Body of pancreas (tissue), 4 donors: ENCODE measurements at places on chromosomes 1 and 21. TPM values are rescaled to one million over a fixed set of nuclear protein-coding genes. Genes with fewer than 3 reads are reported as not detected.
A peak's percentile ranks its signal among the peaks of the same experiment; 100 is the strongest.

Gene EDARADD
- 2.9 TPM for total RNA-seq

DNA sequence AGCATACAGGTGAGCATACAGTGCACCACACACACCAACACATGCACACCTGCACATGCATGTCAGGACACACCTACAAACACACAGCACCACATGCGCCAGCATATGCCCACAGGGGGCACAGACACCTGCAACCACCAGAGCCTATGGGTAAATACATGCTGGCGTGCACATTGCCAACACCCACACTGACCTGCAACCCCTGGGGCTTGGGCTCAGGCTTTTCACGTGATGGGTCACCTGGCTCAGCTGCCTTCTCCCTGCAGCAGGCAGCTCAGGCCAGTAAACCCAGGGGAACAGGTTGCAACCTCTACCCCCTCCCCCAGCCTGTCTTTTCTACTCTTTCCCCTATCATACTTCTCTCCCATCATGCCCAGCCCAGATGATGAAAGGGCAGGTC, 8.1 kb downstream of the CD247 start:
- no peaks in the 10 kb centered on the region for H3K27me3 ChIP-seq
- no peak for DNase-seq
- H3K4me1 ChIP-seq, result no peaks in the 10 kb centered on the region
- H3K4me3 ChIP-seq, result no peak overlapping the region
- H3K36me3 ChIP-seq, result no peaks in the 10 kb centered on the region

Gene OR2L5
- total RNA-seq, result not detected

DNA sequence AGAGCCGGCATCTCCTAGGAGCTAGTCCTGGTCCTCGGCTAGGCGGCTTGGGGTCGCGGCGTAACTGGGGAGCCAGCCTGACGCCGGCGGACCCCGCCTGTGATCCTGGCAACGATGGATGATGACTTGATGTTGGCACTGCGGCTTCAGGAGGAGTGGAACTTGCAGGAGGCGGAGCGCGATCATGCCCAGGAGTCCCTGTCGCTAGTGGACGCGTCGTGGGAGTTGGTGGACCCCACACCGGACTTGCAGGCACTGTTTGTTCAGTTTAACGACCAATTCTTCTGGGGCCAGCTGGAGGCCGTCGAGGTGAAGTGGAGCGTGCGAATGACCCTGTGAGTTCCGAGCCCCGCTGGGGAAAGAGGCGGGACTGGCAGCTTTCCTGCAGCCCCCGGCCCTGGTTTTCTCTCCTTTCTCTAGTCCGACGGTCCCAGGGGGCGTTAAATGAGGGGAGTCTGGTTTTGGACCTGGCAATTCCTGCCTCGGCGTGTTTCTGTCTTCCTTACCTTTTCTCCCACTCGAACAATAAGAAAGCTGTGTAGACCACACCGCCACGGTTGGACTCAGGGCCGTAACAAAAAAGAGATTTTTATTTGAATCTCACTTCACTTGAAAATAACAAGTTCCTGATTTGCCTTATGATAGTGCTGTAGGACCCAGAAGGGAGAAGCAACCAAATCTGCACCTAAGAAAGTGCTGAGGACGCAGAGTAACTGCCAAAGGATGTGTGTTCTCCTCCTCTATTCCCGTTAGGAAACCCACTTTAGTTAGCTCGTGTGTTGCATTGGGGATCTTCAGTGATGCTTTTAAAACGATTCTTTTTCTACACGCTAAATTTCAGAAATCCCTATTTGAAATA, at the start of gene SPRTN:
Gene SPRTN, plus strand, starts transcription at position 24 of the 859 bp plus-strand sequence. Its CDS starts 91 bp downstream, at position 115.
- H3K36me3 ChIP-seq, result no peaks in the 10 kb centered on the region
- H3K4me1 ChIP-seq, result peaks cover 38% of the 10 kb centered on the region
- no peak for DNase-seq
- H3K4me3 ChIP-seq, result peak within 1 kb of the TSS; percentile 92
- H3K27me3 ChIP-seq, result no peaks in the 10 kb centered on the region

Gene PSRC1
- 1.8 TPM for total RNA-seq

DNA sequence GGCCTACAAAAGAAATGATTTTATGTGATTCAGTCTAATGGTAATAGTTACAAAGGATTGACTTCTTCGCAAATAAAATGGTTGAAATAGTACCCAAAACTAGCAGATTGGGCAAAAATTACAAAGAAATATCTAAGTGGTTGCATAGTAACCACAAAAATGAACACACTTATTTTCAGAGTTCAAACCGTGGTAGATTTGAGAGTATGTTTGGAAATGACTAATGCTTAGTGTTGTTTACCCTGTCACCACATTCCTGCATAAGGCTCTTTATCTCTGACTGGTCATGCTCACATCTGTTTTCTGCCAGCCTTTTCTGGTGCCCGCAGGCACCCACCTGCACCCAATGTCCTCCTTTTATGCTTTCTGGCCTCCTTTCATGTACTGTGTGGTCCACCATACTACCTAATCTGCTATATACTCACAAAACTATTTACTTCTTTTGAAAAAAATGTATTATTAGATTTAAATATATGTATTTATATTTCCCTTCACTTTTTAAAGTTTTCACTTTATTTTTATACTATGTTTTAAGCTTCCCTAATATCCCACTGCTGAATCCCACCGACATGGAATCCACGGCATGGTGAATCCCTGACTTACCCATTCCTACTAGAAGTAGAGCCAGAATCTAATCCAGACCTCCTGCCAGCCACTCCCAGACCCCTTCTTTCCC, 30.3 kb downstream of the PTPRC start:
- no peaks in the 10 kb centered on the region for H3K36me3 ChIP-seq
- H3K4me3 ChIP-seq, result no peak overlapping the region
- H3K4me1 ChIP-seq, result no peaks in the 10 kb centered on the region
- no peaks in the 10 kb centered on the region for H3K27me3 ChIP-seq
- H3K27ac ChIP-seq, result no peak overlapping the region
- no peak for DNase-seq

DNA sequence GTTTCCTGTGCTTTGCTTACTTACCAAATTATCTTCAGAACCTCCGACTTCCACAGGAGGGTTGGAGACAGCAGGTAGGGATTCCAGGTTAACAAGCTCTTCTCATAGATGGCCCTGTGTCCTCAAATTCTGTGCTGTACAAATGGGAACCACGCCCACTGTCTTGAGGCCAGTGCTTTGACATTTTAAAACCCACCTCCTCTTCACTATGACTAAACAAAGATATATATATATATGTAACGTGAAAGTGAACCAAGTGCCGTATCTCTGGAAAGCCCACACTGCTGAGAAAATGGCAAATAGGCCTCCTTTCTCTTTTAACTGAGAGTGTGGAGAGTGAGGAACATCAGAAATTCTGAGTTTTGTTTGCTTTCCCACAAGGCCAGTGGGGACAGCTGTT, 99.6 kb downstream of the ZBTB18 start:
- DNase-seq, result no peak
- peaks cover 8% of the 10 kb centered on the region for H3K4me1 ChIP-seq
- H3K36me3 ChIP-seq, result no peaks in the 10 kb centered on the region
- H3K27ac ChIP-seq, result no peak overlapping the region
- H3K27me3 ChIP-seq, result no peaks in the 10 kb centered on the region

- H3K36me3 ChIP-seq, result no peaks in the 10 kb centered on the region
- no peaks in the 10 kb centered on the region for H3K27me3 ChIP-seq
- H3K4me1 ChIP-seq, result no peaks in the 10 kb centered on the region
- H3K27ac ChIP-seq, result no peak overlapping the region
These were observed 147.6 kb upstream of the C1orf174 start for GRCh38 chr1:4047666-4048065.

- H3K27me3 ChIP-seq, result no peaks in the 10 kb centered on the region
- no peaks in the 10 kb centered on the region for H3K36me3 ChIP-seq
- no peak for DNase-seq
- H3K4me3 ChIP-seq, result no peak overlapping the region
- H3K27ac ChIP-seq, result no peak overlapping the region
- peaks cover 5% of the 10 kb centered on the region for H3K4me1 ChIP-seq
These were observed 43.7 kb upstream of the NFASC start for GRCh38 chr1:204826970-204827369.

DNA sequence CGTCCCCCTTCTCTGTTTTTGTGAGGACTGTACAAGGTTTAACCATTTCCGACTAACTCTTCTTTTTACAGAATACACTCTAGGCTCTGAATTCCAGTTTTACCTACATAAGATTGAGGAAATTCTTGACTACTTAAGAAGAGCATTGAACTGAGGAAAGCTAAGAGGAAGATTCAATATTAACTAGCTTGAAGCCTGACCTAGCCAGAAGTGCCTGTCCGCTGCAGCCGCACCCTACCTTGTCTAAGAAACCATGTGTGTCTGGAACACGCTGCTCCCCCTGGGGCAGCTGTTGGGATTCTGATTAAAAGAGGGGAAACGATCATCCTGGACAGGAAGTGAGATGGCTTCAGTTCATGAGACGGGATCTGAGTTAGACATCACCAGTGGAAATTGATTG, 28.9 kb downstream of the CA6 start:
- no peaks in the 10 kb centered on the region for H3K27me3 ChIP-seq
- H3K36me3 ChIP-seq, result no peaks in the 10 kb centered on the region
- DNase-seq, result no peak
- H3K27ac ChIP-seq, result no peak overlapping the region
- no peaks in the 10 kb centered on the region for H3K4me1 ChIP-seq
